ENCODE measurements at places on chromosomes 4 and X. TPM values are rescaled to one million over a fixed set of nuclear protein-coding genes. Genes with fewer than 3 reads are reported as not detected.
A peak's percentile ranks its signal among the peaks of the same experiment; 100 is the strongest.

- DNase-seq: no peak
Observed at GRCh38 chr4:151358266-151358665, 32.9 kb upstream of the SH3D19 start.

GRCh38 chrX:19907794-19908193, 20.4 kb upstream of the SH3KBP1 start:
- DNase-seq: no peak

DNA sequence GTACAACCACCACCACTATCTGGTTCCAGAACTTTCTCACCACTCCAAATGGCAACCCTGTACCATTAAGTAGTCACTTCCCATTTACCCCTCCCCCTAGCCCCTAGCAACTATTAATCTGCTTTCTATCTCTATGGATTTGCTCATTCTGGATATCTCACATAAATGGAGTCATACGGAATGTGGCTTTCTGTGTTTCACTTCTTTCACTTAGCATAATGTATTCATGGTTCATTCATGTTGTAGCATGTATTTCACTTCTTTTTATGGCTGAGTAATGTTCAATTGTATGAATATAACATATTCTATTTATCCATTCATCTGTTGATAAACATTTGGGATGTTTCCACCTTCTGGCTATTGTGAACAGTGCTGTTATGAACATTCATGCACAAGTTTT, 104.7 kb downstream of the AMMECR1 start:
- no peak for DNase-seq

The GUCY1A1 gene
- 76.0 TPM for total RNA-seq

The CXXC4 gene
- total RNA-seq: 0.61 TPM

- no peak for DNase-seq
Observed at GRCh38 chrX:37684973-37685372, 618 bp upstream of the XK start.

The PAGE5 gene
- not detected for total RNA-seq

DNA sequence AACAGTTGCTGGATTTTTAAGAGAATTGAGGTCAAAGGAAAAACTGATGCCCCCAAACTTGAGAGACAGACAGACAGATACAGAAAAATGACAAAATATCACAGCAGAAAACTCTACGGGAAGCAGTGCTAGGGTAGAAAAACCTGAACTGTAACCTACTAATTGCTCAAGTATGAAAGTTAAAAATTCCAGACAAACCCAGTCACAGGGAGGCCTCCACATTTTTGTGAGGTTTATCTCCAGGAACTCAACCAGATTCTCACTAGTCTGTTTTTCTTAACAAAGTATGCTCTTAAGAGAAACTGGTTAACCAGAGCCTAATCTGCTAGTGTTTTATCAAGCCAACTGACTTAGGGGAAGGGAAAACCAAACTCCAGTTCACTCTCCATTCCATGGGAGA, 19.9 kb upstream of the PPP3CA start:
- no peak for DNase-seq

DNA sequence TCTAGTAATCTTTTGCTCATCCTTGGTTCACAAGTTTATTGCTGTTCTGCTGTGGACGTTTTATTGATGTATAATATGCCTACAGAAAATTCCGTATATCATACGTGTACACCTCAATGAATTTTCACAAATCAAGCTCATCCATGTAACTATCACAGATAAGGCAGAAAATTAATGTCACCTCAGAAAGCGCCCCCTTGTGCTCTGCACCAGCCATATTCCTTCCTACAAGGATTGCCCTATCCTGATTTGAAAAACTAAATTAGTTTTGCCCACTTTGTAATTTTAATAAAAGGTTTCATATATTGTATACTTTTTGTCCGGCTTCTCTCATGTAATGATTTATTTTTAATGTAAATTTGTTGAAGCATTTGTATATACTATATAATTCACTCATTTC, 390.8 kb downstream of the ADGRL3 start:
- no peak for DNase-seq

The TASL gene
- 4.0 TPM for total RNA-seq

The DMRTC1 gene
- 0.61 TPM for total RNA-seq

- DNase-seq: peak; percentile 76
Observed at GRCh38 chrX:20067709-20068561, 48.8 kb downstream of the MAP7D2 start.
